ENCODE measurements at places on chromosomes 6 and 20.

DNA sequence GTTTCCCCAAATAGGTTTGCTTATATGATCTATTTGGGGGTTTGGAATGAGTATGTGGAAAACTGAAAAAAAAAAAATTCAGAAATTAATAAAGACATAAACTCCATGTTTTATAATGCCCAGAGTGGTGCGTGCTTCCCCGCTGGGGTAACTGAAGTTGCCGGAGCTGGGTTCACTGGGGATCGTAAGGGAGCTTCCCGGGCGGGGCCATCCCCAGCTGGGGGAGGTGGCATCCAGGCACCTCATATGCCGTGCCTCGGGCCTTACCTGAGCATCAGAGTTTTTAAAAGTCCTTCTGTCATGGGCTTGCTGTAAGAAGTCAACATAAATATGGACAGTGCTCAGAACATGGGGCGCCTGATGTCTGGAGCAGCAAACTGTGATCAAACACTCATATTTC is 17.9 kb upstream of the RAMACL start:
- no peak for DNase-seq

GRCh38 chr6:91678679-91679446 is 1092.0 kb upstream of the MAP3K7 start:
- peak; percentile 13 for DNase-seq

- DNase-seq = no peak
Observed at GRCh38 chr6:88984606-88985005, 21.2 kb upstream of the RNGTT start.

GRCh38 chr6:151209071-151209831 is 30.5 kb upstream of the AKAP12 start:
- DNase-seq = peak; percentile 6

- no peak for DNase-seq
Observed at GRCh38 chr20:11941593-11942246, 24.0 kb downstream of the BTBD3 start.

GRCh38 chr6:24125980-24126379 is at the start of gene NRSN1:
Gene NRSN1, plus strand, starts transcription at chr6:24126215. Its CDS starts 8,113 bp downstream, at chr6:24134328.
- peak; percentile 73 for DNase-seq

DNA sequence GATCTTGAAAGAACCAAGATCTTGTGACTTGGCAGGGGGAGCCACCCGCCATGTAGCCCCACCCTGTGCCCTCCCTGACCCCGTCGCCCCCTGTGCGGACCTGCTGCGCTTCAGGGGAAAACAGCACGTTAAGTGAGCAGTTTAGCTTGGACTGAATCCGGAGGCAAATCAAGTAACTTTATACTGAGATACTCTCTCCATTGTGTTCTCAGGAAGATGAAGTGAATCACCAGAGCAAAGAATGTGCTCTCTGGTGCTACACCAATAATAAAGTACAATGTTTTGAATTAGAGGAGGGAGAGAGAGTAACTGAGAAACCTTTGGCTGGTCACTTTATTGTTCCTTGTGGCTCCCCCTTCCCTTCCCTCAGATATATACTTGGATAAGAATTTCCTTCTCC is 83.4 kb downstream of the TXNDC5 start:
- no peak for DNase-seq

DNA sequence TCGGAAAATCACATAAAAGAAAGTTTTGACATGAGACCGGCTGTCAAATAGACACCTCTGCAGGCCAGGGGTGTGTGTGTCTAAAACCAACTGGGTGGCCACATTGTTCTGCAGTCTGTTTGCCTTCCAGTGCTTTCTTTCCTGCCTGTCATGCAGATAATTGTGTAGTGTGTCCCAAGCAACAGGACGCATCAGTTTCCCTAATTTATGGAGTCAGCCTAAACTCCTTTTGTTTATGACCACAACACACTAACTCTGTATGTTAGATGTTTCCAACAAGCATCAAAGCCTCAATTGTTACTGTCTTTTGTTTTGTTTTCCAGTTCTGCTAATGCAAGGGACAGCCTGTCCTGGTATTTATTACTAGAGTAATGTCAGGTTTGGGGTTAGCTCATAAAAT is 205.7 kb downstream of the ATXN1 start:
- DNase-seq = no peak

DNA sequence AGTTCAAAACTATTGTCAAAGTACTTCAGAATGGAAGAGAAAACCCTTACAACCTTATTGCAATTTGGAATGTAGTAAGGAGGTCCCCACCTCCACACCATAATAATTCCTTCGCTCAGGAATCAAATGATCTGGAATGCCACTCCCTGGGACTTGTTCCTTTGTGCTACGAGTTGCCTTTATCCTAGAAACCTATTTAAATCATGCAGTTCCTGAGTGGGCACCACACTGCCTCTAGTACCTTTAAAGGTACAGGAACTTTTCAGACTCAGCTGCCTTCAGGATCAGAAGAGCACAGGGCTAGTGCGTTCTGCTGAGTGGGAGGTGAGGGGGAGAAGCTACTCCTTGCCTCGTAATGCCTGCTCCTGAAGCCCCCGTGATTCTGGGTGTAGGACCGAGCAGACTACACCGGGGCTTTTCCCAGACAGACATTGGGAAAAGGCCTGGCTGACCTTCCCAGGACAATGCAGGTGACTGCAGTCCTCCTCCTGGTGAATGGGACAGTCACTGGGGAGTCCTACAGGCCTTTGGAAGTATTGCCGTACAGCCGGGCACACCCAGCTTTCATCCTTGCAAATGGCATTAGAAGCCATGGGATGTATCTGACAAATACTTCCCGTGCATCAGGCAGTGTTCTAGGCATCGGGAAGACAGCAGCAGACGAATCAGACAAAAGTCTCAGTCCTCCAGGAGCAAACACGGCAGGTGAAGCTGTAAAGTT is 11.8 kb upstream of the TUBB2B start:
- no peak for DNase-seq

DNA sequence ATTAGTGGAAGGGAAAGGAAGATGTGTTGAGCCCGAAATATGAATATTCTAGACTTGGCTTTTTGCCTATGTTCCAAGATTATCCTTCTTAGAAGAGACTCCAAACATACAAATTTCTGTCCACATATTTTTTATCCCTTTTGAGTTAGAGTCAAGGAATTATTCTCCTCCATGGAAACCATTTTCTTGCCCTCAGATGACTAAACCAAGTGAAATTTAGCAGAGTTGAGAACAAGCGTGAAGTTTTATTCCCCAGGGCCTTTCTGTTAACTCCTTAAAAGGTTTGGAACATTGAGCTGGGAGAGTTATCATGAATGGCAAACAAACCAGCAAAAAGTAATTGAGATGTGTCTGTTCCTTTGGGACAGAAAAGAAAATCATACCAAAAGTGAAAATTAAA is 286.1 kb upstream of the PLCB4 start:
- DNase-seq = no peak

DNA sequence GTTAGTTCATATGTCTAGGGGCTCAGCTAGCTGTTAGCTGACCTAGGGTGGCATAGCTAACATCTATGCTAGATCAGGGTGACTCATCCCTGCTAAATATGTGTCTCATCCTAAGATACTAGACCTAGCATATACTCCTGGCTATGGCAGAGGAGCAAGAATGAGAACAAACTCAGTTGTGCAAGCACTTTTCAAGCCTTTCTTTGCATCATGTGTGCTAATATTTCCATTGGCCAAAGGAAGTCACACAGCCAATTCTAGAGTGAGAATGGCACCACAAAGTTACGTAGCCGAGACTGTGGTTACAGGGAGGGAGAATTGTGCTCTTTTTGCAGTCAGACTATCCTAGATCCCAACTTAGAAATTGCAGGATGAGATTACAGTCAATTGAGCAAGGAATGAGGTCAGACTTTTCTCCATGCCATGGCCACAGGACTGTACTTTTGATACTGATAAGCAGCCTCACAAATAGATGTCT is 78.7 kb downstream of the PLCB4 start:
- DNase-seq = no peak

DNA sequence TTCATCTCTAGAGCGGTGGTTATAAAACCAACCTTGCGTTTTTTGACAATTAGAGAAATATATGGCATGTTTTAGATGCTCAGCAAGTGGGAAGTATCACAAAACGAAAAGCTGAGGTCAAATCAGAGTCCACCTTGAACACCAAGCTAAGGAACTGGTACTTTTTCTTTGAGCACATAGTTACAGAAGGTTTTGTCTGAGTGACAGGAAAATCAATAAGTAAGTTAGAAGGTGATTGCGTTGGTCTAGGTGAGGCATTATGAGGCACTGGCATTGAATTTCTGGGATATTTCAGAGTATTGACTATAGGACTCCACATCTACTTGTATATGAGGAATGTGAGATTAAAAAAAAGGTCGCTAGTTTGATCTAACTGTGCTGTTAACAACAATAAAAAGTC is 597 bp upstream of the HINT3 start:
- DNase-seq = no peak

DNA sequence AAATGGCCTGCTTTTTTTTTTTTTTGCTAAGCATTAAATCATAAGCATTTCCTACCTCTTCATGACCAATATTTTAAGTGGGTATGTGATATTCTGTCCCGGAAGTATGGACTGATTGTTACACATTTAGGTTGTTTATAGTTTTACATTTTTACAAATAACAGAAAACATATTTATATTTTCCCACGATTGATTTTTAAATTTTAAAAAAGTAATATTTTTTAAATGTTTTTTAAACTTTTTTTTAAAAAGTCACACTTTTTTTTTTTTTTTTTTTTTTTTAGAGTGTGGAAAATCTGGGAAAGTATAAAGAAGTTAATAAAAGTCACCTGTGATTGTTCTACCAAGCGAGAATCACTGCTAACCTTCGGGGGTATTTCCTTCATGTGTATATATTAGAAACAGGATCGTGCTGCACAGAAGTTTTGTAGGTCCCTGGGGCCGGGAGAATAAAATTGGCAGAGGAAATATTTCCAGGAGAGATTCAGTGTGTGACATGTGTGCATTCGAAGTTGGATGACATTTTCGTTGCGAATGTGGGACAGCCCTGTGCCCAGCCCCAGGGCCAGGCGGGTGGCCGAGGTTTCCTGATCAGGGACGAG is 173.1 kb downstream of the CDC5L start:
- no peak for DNase-seq

GRCh38 chr20:25750765-25751696 is 54.4 kb upstream of the ZNF337 start:
- peak; percentile 64 for DNase-seq

DNA sequence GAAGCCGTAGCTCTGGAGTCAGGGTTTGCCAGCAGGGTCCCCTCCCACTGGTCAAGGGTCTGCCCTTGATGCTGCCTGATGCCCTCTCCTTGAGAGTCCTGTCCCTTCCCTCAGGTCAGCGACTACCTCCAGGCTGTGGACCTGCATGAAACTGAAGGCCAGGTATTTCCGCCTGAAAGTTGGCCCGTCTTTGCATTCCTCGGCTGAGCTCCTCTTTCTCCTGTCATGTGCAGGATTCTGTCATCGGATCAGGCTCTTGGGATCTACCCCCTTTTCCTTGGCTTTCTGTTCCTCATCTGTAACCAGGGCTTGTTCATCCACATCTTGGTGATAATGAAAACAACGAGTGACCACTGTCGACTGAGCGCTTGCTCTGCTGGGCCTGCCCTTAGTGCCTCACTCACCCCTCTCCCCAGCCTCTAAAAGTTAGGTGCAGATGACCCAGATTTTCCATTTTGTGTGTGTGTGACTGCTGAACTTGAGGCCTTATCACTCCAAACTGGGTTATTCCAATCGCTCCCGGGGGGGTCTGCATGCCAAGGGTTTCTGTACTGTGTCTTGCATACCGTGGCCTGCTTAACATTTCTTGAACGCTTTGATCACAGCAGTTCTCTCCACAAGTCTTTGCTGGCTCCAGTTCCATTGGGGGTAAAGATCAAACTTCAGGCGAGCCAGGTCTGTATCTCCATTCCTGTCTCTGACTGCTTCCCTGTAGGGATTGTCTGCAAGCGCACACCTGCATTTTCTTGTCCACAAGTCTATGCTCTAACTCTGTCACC is 81.6 kb downstream of the DTD1 start:
- DNase-seq = no peak

GRCh38 chr6:107697682-107698081 is 126.4 kb downstream of the SCML4 start:
- no peak for DNase-seq

DNA sequence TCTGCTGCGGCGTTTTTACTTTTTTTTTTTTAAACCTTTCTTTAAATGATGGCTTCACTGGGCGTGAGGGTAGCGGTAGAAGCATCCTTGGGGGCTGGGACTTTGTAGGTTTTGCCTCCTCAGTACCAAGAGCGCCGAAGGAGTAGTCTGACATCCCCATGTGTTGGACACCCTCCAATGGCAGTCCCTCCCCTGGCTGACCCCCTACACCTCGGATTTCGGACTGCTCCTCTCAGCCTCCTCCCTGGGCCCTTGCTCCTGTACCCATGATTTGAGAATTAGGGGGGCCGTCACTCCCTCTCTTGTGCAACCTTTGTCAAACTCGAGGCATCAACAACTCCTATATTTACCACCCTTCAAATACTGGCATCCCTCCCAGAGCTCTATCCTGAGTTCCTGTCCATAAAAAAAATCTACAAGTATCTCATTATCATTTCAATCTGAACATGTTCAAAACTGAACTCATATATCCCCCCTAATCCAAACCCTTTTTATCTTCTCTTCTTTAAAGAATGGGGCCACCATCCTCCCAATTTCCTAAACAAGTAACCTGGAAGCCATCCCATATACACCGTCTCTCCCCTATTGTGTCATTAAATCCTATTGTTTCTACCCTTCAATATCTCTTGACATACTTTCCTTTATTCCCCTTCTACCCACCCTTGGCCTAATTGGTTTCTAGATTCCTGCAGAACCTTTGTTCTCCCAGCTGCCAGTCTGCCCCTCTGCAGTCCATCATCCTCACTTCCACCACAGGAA is 1.2 kb upstream of the ARFGEF3 start:
- no peak for DNase-seq

DNA sequence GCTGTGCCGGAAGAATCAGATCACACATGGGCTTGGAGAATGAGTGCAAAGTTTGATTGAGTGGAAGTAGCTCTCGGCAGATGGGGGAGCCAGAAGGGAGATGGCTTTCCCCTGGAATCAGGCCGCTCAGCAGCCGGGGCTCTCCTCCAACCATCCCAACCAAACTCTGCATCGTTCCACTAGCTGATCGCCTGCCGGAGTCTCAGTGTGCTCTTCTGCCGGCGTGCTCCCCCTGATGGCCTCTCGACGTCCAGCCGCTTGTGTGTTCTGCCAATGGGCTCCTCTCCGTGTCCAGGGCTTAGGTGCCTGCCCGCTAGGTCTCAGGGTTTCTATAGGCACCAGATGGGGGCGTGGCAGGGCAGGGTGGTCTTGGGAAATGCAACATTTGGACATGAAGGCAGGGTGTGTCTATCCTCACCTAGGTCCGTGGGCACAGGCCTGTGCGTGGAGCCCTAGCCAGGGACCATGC is 4.9 kb upstream of the BIRC7 start:
- DNase-seq = no peak

Data from NCI-H2029 (cell line).